ENCODE measurements at places on chromosomes 6 and 20. TPM values are rescaled to one million over a fixed set of nuclear protein-coding genes. Genes with fewer than 3 reads are reported as not detected.

PDYN gene
- total RNA-seq: not detected

HSPA1B gene
- 92.9 TPM for total RNA-seq

TEAD3 gene
- total RNA-seq: 21.7 TPM

RHAG gene
- total RNA-seq: not detected

C6orf141 gene
- total RNA-seq: 9.3 TPM

SAPCD1 gene
- 0.64 TPM for total RNA-seq

LY6G6D gene
- not detected for total RNA-seq

GMNN gene
- total RNA-seq: 14.9 TPM

FAM162B gene
- total RNA-seq: 0.92 TPM

VGLL2 gene
- total RNA-seq: not detected

LPIN3 gene
- total RNA-seq: 15.7 TPM

KIF25 gene
- not detected for total RNA-seq

ULBP2 gene
- 5.2 TPM for total RNA-seq

OR2B6 gene
- not detected for total RNA-seq

CCN6 gene
- total RNA-seq: not detected
